ENCODE measurements at places on chromosomes 6 and 20.

DNA sequence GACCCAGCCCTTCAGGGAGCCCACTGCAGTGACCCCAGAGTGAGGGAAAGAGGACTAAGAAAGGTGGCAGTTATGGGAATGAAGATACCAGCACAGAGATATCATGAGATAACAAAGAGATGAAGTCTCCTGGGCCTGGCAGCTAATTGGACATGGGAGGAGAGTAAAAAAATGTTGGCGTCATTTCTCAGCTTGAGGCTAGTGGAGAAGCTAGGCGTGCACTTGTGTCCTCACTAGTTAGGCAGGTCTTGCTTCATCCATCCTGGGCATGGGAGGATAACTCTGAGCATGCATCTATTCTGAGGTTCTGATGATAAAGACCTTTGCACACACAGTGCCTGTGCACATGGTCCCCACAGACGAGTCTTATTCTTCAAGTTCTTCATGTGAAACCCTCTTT, 4.1 kb upstream of the GFOD1 start:
- no peak for DNase-seq

GRCh38 chr6:53244399-53244931, 95.8 kb upstream of the GCM1 start:
- no peak for DNase-seq

GRCh38 chr6:118812970-118813369, 81.0 kb upstream of the ASF1A start:
- DNase-seq = no peak

GRCh38 chr6:162468326-162468725, 259.2 kb downstream of the PRKN start:
- no peak for DNase-seq
